Right renal cortex interstitium (tissue), 3 donors: ENCODE measurements at places on chromosomes 2 and 18.

DNA sequence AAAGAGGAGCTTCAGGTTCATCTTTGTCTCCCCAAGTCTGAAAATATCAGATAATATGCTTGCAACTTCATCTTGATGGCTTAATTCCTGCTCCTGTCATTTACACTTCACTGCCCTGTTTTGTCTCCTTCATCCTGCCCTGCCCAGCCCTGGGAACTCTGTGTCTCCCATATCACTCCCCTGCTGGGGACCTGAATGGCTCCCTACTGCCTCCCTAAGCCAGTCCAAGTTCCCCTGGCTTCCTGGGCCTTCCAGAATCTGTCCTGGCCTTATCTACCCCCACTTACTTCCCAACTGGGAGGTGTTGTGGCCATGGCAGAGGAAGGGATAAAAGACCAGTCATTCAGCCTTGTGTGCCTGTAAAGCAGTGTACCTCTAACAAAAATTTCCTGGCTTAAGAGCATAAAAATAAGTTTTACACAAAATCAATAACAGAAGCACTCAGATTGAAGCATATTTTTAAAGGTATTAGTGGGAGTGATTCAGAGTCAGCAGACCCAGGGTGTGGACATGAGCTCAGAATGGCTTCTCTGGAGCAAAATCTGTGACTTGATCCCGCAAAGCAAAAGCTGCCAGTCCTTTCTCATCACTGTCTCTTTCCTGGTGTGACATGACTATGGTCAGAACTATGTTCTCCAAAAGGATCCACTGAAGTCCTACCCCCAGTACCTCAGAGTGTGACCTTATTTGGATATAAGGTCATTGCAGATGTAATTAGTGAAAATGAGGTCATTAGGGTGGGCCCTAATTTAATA is 59.1 kb downstream of the INO80C start:
- no peak for DNase-seq

GRCh38 chr18:56112013-56112749 is 524.2 kb upstream of the TCF4 start:
- no peak for DNase-seq

DNA sequence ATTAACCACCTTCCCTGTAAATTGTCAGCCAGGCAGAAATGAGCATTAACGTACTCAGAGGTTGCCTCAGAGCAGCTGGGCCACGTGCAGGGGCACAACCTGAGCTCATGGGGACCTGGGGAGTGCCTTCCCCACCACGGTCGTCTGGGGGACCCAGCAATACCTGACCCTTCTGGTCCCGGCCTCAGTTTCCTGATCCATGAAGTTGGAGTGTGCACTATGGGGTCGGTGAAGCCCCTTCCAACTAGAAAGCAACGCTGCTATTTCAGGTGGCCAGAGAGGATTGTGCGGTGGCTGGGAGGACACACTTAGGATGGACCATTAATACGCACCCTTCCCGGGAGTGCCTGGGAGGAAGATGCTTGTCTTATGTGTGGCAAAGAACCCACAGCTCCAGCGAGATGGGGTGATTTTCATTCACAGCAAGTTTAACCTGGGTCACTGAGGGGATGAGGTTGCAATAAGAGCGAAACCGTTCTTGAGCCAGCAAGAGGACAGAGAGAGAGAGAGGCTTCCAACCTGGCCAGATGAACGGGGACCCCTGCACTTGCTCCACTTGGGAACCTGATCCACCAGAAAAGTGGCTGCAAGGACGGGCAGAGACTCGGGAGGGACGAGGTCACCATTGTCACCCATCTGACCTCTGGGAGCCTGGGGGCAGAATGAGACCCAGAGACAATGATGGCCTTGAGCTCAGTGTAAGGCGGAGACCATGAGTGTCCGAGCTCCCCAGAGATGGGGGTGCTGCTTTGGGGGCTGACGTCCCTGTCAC is 36.2 kb downstream of the NGEF start:
- DNase-seq: no peak

DNA sequence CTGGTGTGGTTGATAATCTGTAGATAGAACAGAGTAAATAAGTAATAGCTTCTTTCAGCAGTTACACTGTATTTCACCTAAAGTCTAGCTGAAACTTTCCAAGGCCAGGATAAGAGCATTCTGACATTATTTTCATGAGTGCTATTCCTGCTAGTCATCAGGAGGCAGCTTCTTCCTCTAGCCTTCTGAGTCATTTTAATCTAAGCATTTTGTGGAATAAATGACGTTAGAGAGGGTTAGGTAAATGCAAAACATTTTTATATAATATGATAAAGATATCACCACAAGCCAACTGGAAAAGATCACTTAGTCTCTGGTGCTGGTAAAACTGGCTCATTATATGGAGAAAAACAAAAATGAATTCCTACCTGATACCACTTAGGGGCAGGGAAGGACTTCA is 138.5 kb downstream of the MEP1B start:
- DNase-seq: no peak

- no peak for DNase-seq
These were observed 8.8 kb downstream of the SIGLEC15 start for GRCh38 chr18:45834306-45834705.

DNA sequence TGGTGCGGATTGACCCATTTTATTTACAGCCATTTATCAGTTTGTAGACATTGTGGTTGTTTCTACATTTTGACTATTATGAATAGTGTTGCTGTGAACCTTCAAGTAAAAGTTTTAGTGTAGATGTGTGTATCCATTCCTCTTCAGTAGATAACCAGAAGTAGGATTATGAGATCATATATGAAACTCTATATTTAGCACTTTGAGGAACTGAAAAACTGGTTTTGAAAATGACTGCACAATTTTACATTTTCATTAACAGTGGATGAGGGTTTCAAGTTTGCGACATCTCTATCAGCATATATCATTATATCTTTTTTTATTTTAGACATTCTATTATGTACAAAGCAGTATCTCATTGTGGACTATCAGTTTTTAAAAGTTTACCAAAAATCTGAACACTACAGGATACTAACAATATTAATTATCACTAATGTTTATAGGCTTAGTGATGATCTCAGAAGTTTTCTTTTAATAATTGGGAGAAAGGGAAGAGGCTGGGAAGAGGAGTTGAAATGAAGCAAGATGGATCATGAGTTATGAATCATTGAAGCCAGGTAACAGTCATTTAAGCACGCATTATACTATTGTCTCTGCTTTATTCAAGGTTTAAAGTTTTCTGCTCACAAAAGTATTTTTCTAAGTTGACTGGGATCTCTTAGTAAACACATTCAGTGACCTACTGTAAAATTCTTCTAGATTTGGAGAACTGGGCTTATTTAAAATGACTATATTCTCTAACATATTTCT is 329.0 kb upstream of the LRATD1 start:
- DNase-seq: no peak

DNA sequence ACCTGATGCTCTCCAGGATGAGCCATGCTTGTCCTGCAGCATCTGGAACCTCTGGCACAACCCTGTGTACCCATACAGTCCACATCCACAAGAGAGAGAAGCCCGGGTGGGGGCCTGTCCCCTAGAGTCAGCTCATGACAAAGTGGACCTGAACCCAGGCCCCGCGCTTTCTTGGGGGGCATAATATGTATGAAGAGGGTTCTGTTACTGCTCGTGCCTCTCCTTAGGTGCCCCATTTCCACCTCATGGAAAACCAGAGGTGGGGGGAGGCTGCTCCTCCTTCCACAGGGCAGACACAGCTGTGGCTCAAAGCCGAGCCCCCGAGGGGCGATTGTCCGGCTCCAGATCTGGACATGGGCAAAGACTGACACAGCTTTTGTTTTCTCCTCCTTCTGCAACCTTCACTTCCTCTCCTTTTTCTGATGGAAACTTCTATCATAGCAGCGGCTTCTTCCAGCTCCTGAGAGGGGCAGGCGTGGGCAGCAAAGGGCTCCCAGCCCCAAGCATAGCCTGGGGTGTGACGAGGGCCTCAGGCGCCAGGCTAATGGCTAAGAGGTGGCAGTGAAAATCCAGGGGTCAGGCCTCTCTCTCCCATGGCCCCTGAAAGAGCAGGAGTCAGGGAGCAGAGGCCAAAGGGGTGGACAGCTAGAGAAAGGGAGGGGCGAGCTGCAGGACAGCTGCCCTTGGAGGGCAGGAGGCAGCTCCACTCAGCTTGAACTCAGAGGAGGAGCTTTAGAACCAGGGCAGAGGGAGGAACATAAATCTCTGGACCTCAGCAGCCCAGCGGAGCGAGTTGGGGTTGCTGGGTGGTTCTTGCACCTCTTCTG is 155.5 kb downstream of the ZFP36L2 start:
- no peak for DNase-seq

DNA sequence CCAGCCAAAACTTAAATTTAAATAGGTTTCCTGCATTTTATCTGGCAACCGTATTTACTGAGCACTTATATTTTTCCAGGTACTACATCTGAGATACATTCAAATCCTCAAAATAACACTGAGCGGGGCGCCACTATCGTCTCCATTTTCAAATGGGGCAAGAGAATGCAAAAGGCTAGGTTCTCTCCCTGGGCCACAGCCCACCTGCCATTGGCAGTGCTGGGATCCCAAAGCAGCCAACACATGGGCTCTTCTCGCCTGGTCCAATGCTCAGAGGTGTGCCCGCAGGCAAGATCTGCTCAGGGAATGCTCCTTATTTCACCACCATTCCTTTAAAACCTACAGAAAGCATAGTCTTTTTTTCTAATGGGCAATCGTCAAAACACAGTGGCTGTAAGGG is 11.3 kb upstream of the ID2 start:
- no peak for DNase-seq

GRCh38 chr18:45860492-45860891 is 35.0 kb downstream of the SIGLEC15 start:
- DNase-seq: no peak

GRCh38 chr2:63596401-63596883 is 7.7 kb downstream of the MDH1 start:
- no peak for DNase-seq

DNA sequence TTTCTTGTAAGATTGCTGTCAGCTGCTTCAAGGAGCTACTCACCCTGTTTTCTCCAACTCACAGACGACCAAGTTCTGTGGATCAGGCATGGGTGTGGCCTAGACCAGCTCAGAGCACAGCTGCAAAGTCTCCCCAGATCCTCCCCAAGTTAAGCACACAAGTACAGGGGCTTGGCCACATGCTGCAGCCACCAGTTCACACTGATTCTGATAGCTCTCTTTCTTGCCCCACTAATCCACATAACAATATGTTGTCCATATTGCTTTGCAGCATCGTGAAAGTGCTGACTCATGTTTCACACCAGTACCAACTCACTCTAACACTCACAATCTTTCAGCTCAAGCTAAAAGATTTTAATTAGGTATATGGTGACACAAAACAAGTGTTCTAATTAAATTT is 437.0 kb downstream of the PARD3B start:
- DNase-seq: no peak

GRCh38 chr2:118761771-118762170 is 85.7 kb downstream of the EN1 start:
- DNase-seq: no peak

DNA sequence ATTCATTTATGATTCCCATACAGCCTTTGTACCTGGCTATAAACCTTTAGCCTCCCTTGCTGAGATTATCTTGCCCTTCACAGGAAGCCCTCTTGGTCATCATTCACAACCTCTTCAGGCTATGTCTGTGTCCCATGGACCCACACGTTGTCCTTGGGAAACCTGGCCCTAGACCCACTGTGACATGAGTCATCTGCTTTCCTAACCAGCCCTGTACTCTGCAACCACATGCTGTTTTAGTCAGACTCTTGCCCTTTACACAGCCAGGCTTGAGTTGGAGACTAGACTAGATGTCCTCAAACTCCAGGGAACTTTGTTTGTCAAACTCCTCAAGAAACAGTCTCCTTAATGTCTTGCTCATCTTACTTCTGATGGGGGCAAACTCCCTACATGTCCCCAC is 229.3 kb upstream of the ZSWIM2 start:
- no peak for DNase-seq

DNA sequence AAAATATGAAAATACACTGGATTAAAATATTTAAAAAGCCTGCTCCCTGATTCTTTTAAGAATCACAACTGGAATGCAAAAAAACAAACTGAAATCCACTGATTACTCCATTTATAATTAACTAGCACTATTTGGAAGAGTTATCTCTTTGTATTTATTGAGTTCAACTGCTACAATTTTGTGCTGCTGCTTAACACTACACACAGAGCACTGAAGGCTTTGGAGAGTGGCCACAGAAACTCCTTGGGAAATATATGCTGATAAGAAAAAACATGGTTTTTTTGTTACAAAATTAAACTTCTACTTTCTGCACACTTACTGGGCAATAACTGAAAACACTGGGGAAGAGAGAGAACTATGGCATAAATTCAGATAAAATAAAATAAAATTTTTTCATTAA is 19.8 kb upstream of the BZW1 start:
- DNase-seq: no peak

DNA sequence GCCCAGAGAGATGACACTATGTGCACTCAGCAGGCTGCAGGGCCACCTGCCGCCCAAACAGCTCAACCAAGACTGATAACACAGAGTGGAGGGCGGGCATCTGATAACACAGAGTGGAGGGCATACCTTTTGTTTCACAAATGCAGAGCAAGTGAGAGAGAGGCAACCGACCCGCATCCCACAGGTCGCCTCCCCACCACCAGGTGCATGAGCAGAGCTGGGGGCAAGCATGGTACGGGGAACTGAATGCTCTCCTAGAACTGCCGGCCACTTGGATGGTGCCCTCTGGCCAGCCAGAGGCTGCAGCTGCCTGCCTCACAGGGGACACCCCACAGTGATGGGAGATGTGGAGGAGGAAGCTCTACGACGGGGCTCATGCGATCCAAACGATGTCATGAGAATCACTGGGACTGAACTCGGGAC is 49.5 kb downstream of the ANO7 start:
- DNase-seq: no peak

DNA sequence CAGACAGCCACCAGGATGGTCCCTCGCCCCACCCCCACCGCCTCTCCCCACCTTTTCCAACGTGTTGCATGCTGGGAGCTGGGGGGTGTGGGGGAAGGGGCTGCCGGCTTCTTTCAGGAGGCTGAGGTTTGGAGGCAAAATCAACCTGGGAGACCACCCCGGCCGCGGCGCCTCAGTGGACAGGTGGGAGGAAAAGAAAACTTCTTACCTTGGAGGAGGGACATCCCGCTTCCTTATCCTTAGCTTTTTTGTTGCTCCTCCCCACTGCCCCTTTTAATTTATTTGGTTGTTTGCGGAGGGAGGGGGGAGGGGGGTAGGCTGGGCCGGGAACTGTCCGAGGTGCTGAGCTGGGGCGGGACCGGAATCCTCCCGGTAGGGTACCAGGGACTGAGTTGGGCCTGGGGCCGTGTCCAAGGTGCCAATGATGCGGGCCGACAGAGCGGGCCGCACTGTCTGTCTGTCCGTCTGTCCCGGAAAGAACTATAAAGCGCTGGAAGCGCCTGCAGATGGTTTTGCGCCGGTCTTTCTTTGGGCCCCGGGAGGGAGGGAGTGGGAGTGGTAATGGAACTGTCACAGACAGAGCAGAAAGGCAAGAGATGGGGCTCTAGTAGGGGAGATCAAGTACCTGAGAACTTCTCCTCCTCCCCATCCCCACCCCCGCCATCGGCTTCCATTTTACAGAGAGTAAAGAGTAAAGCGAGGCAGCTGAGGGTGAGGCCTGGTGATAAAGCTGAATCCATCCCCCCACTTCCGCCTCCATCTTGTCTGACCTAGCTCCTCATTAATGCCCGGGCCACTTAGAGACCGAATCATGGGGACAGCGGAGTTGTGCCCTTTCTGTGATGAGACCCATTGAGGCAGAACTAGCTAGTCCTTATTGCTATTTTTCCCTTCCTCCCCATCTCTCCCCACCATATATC is 2.4 kb downstream of the CDK5R2 start:
- DNase-seq: no peak
